SW 1271 (cell line): ENCODE measurements at places on chromosomes 12 and 14.

- no peak for DNase-seq
These were observed 431.6 kb downstream of the RAD51B start for GRCh38 chr14:68250927-68251768.

DNA sequence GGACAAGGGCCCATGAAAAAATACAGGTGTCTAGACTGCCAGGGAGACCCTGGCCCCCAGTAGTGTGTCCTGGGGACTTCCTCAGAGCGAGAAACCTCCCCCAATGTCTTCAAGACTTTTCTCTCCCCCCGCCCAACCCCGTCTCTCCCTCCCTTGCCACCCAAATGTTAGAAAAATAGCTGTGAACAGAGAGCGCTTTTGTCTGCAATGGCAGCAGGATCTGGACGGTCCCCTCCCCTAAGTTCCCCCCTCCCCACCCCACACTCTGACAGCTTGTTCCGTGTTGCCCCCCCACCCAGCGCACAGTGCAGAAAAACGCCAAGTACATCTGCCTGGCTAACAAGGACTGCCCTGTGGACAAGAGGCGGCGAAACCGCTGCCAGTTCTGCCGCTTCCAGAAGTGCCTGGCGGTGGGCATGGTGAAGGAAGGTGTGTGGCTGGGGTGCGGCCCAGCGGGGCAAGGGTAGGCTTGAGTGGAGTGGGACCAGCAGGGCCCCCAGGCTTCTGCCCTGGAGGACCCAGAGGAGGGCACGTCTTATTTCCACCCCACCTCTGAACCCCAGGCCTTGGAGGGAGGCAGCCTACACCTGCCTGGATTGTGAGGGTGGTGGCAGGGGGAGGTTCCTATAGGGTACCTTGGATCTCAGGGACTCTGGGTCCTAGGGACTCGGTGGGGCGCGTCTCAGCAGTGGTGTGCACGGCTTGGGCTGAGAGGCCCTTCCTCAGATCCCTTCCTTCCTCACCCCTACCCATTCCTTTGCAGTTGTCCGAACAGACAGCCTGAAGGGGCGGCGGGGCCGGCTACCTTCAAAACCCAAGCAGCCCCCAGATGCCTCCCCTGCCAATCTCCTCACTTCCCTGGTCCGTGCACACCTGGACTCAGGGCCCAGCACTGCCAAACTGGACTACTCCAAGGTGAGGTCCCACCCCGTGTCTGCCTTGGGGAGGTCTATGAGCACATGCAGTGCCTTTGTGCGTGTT lies 4.8 kb downstream of the NR4A1 start:
- no peak for DNase-seq

DNA sequence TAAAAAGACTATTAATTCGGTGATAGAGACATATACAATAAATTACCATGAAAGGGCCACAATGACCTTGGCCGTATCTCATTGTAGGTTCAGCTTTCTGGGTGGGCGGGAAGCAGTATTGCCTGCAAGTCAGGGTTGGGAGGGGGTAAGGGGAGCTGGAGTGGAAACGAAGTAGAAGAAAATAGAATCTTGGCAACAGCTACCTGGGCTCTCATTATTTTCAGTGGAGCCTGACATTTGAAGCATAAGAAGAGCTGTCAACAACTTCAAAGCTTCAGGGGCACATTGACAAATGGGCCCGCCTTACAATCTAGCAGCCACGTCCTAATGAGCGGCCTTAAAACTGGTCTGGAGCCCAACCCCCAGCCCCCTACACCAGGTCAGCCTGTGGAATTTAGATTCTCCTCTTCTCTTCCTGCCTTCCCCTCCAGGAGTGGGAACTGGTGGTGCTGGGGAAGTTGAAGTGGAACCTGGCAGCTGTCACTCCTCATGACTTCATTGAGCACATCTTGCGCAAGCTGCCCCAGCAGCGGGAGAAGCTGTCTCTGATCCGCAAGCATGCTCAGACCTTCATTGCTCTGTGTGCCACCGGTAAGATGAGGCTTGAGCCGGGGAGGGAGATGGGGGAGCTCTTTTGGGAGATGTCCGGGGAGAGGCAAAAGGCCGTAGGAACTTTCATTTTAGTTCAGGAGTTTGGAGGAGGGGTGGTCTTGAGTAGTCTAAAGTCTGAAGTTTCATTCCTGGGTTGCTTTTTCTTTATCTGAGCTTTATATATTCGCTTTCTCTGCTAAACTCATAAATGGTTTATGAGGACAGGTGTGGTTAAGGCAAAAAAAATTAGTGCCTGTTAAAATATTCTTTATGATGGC lies 5.0 kb downstream of the CCND2 start:
- DNase-seq, result no peak

- peak; percentile 1 for DNase-seq
These were observed 151.5 kb downstream of the ATXN7L3B start for GRCh38 chr12:74689071-74689655.

DNA sequence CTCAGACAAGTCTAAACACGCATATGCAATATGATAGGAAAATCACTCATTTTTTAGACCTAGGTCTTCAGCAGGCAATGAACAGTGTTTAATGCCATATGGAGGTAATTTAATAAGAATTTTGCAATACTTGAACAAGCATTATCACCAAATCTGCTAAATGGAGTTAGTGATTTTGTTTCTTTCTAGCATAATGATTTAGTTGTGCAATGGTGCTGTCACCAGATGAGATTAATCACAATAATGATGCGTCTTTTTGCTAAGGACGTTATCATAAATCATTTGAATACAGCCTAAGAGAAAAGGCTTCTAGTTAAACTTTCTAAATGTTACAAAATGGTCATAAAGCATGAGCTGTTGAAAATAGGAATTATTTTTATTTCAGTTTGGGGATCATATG lies 170.0 kb upstream of the SLC16A7 start:
- DNase-seq, result no peak

DNA sequence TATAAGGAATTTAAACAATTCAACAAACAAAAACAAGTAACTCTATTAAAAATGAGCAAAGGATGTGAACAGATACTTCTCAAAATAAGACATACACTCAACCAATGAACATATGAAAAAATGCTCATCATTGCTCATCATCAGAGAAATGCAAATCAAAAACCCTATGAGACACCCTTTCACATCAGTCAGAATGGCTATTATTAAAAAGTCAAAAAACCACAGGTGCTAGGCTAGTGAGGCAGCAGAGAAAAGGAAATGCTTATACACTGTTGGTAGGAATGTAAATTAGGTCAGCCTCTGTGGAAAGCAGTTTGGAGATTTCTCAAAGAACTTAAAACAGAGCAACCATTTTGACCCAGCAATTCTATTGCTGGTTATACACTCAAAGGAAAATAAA lies 52.0 kb downstream of the NAV3 start:
- DNase-seq, result no peak

- DNase-seq, result no peak
These were observed 291.2 kb downstream of the ZFP36L1 start for GRCh38 chr14:68501614-68502052.

DNA sequence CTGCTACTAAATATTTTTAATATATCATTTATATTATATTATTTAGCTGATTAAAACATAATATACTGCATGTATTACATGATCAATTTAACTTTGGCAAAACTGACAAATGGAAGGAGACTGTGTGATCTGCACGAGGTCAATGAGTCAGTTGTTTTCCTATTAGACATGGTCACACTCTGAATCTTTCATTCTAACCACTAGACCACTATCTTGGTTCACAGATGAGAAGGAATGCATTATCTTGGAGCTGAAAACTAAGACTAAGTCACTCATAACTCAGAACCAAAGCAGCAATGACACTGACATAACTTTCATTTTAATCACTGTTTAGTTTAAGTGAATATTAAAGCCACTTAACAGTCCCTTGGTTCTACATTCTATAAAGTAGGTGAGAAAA lies 37.4 kb downstream of the GNPTAB start:
- DNase-seq, result no peak

- no peak for DNase-seq
These were observed 368.7 kb downstream of the NELL2 start for GRCh38 chr12:44507461-44507860.

- DNase-seq, result no peak
These were observed 243.2 kb downstream of the ANO6 start for GRCh38 chr12:45458854-45459807.

GRCh38 chr12:113591480-113591974 lies 119.9 kb upstream of the LHX5 start:
- no peak for DNase-seq

DNA sequence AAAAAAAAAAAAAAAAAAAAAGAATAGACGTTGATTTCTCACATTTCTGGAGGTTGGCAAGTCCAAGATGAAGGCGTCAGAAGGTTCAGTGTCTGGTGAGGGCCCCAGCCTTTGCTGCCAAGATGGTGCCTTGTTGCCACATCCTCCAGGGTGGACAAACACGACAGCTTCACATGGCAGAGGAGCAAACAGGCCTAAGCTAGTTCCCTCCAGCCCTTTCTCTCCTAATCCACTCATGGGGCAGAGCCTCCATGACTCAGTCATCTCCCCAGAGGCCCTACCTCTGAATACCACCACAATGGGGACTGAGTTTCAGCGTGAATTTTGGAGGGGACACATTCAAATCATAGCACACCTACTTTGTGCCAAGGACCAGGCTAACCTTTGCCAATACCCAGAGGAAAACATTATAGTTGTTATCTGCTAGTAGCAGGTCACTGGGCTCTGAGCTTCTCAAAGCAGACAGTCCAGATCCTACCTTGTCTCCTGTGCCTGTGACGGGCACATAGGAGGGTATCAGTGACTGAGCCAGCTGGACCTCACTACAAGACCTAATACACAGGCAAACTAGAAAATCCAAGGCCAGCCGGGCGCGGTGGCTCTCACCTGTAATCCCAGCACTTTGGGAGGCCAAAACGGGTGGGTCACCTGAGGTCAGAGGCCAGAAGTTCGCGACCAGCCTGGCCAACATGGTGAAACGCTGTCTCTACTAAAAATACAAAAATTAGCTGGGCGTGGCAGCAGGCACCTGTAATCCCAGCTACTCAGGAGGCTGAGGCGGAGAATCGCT lies 10.5 kb upstream of the BCL11B start:
- no peak for DNase-seq

- no peak for DNase-seq
These were observed 1.9 kb downstream of the MYO1A start for GRCh38 chr12:57047981-57048380.

GRCh38 chr12:130803702-130804101 lies 35.3 kb downstream of the STX2 start:
- DNase-seq, result no peak

DNA sequence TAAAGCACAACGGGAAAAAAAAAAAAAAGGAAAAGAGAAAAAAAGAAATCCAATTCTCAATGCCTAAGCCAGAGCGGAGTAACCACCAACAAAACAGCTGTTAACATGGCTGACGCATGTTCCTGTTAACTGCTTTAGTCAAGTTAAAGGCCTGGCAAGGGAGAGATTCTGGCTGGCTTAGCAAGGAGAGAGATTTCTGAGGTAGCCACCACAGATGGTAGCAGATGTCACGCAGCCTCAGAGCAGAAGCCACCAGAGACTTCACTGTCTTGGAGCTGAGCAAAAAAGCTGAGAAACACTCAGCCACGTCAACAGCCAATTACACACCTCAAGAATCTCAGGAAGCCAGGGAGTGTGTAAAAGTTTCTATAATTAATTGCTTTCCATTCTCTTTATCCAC lies 87.1 kb downstream of the TMCC3 start:
- DNase-seq, result no peak

- DNase-seq, result no peak
These were observed 43.0 kb downstream of the SERPINA3 start for GRCh38 chr14:94655169-94655710.

GRCh38 chr14:56044196-56044595 lies 74.0 kb upstream of the PELI2 start:
- DNase-seq, result no peak

DNA sequence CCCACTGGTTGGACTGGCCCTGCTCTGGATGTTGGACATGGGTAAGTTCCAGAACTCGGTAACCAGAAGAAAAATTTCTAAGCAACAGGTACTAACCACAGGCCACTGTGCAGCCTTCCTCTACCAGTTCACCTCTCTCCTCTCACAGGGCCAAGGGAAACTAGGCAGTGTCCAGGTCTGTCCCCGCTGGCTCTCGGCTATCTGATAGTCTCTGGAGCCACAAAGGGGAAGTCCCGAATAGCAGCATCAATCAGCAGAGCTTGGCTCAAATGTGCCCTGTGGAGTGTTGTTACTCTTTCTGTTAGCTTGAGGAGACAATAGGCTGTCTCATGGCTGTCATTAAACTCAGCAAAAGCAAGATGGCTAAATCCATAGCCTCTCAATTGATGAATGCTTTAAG lies 73.2 kb downstream of the TSPAN11 start:
- no peak for DNase-seq

- no peak for DNase-seq
These were observed 56.1 kb upstream of the EIF5 start for GRCh38 chr14:103277931-103278330.

DNA sequence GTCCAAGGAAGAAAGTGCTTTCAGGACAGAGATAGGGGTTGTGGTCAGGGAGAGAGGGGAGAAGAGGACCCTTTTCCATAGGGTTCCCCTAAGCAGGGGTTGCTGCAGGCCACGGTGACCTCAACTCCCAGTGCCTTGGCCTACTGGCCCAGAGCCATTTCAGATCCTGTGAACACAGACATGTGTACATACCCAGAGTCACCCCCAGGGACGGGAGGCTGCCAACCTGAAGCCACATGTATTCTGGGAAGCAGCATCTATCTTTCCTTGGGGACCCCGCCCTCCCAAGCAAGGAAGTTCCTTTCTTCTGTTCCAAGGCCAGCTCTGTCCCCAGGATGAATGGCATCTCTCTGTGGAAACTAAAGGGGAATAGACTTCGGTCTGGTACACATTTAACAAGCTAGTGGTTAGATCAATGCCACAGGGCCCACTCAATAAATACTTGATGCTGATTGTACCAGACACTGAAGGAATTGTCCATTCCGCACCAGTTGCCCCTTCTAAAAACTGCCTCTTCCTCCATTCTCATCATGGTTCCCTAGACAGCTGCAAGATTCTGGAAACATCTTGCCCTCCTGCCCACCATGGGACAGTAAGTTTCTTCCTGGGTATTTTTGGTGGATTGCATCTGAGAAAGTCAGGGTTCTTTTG lies 25.2 kb upstream of the DGLUCY start:
- DNase-seq, result no peak

- DNase-seq, result no peak
These were observed at the start of gene PDZRN4 for GRCh38 chr12:41188058-41188840. TSS of gene PDZRN4 (plus strand) at chr12:41188320.

DNA sequence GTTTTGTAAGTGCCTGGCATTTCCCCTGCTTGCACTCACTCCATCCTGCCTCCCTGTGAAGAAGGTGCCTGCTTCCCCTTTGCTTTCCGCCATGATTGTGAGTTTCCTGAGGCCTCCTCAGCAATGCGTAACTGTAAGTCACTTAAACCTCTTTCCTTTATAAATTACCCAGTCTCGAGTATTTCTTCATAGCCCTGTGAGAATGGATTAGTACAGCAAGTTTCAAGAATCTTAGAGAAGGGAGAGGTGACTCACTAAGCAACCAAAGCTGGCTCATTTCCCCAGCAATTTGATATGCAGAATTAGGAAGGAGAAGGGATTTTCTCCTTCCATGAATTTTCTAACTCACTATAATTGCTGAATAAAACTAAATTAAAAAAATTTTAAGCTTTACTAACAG lies 251.0 kb upstream of the FOXG1 start:
- no peak for DNase-seq

- DNase-seq, result no peak
These were observed 321.2 kb upstream of the FAR2 start for GRCh38 chr12:28827861-28828260.

GRCh38 chr14:105271224-105271890 lies 23.0 kb downstream of the BTBD6 start:
- no peak for DNase-seq

GRCh38 chr14:101462726-101463565 lies 98.3 kb upstream of the DIO3 start:
- no peak for DNase-seq

- DNase-seq, result no peak
These were observed 203.1 kb downstream of the CALM1 start for GRCh38 chr14:90599748-90600507.

- peak; percentile 45 for DNase-seq
These were observed 221.8 kb upstream of the SSTR1 start for GRCh38 chr14:37985826-37986470.
